ENCODE measurements at places on chromosomes 16 and 17. TPM values are rescaled to one million over a fixed set of nuclear protein-coding genes. Genes with fewer than 3 reads are reported as not detected.

TBC1D3E gene
- not detected for total RNA-seq

PRSS53 gene
- 5.0 TPM for total RNA-seq

ST6GALNAC2 gene
- 0.54 TPM for total RNA-seq

RHBDL1 gene
- total RNA-seq: 2.7 TPM

CHCT1 gene
- total RNA-seq: not detected

TPPP3 gene
- 7.3 TPM for total RNA-seq

FA2H gene
- total RNA-seq: 0.27 TPM

FLYWCH2 gene
- total RNA-seq: 21.8 TPM

USH1G gene
- not detected for total RNA-seq

STH gene
- 4.1 TPM for total RNA-seq

KRT9 gene
- not detected for total RNA-seq

DNA sequence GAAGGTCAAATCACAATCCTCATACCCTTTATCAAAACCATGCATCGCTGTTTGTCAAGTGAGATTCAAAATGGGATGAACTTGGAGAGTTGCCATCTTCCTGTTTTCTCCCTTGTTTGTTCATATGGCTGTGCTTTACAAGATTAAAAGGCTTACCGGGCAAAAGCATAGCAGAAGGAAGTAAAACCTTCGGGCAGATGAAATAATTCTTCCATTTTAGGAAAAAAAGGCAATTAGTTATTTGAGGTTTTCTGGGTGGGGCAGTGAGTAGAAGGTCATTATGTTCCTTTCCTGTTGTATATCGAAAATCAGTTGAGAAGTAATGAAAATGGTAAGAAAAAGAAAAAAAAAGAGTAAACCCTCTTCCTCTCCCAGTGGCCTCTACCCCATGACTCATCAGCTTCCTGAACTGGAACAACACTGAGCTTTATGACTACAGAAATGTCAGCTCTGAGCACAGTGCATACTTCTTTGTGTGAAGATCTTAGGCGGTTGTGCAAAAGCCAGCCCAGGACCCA lies 369.2 kb downstream of the CDH13 start:
- no peak for DNase-seq

DNA sequence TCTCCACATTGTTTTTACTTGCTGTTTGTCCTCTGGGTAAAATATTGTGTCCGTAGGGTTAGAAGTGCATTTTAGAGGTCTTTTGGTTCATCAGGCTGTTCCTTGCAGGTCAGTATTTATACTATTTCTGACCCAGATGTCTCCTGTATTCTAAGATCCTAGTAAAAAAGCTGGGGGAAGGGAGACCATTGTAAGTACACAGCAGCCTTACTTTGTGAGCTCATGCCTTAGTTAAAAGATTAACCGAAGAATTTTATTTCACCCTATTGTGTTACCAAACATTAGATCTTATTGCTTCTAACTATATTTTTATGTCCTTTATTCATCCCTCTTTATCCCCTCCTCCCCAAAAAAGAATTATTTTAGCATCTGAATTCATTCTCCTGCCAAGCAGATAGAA lies 444.1 kb upstream of the RBFOX1 start:
- DNase-seq: no peak

- DNase-seq: no peak
Measured at GRCh38 chr16:53219795-53220454, 165.1 kb downstream of the CHD9 start.

- no peak for DNase-seq
Measured at GRCh38 chr17:2701996-2702741, 9.4 kb downstream of the CLUH start.

GRCh38 chr17:43018008-43018853 lies 4.0 kb downstream of the VAT1 start:
- DNase-seq: peak; percentile 14

DNA sequence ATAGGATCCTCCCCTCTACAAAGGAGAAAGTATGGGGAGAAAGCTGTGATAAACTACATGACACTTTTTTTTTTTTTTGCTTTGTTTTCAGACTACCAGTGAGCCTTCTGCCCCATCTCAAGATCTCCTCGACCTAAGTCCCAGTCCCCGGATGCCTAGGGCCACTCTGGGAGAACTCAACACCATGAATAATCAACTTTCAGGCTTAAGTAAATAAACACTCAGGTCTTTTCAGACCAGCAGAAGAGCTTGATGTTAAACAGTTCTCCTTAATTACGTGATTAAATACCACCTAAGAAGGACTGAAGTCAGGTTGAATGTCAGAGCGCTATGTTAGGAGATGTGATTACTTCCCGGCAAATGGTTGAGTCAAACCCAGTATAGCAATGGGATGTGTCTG lies 31.4 kb downstream of the COX11 start:
- DNase-seq: no peak

DNA sequence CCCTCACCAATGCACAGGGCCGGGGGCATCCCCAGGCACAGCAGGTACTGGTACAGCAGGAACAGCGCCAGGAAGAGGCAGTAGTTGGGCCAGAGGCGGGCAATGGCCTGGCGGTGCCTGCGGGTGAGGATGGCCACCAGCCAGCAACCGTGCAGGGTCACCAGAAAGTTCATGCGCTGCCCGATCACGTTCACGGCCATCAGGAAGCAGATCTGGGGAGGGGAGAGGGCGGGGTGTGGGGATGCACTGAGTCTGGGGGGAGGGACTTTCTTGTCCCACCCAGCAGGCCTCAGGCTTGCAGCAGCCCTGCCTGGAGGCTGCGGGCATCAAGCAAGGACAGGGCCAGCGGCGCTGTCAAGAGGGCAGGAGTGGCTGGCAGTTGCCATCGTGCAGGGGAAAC lies 25.4 kb downstream of the CTU2 start:
- no peak for DNase-seq

DNA sequence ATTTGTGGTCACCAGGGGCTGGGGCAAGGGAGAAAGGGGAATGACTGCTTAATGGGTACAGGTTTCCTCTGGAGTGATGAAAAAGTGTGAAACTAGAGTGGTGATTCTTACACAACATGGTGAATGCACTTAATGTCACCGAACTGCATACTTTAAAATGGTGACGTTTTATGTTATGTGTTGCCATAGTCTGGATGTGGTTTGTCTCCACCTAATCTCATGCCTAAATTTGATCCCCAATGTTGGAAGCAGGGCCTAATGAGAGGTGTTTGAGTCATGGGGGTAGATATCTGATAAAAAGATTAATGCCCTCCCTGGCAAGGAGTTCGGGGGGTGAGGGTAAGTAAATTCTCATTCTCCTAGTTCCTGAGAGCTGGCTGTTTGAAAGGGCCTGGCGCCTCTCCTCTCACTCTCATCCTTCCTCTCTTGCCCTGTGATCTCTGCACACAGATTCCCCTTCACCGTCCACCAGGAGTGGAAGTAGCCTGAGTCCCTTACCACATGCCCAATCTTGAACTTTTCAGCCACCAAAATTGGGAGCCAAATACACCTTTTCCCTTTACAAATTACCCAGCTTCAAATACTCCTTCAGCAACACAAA lies 15.3 kb downstream of the XPO6 start:
- DNase-seq: no peak

DNA sequence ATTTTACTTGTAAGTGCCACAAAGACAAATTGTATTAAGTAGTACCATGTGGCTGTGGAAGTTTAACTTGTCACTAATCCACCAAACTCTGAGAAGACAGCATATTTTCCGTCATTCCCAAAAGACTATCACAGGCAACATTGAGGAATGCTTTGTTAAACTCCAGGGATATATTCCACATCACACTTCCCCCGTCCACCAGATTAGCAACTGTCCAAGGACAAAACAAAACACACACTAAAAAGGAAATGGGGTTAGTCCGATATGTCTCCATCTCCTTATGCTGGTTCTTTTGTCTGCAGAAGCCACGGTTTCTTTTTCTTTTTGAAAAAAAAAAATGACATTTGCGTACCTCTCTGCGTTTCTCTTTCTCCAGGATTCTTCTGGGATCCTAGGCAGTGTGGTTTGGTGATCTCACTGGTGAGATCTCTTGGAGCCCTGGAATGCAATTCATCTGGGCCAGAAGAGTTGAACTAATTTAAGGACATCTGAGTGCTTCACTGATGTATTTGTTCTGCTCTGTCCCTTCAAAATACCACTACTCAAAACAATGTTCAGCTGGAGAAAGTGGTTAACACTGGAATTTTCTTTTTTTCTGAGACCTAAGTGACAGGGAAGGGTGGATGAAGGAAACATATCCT lies 40.6 kb downstream of the PRKCB start:
- no peak for DNase-seq

DNA sequence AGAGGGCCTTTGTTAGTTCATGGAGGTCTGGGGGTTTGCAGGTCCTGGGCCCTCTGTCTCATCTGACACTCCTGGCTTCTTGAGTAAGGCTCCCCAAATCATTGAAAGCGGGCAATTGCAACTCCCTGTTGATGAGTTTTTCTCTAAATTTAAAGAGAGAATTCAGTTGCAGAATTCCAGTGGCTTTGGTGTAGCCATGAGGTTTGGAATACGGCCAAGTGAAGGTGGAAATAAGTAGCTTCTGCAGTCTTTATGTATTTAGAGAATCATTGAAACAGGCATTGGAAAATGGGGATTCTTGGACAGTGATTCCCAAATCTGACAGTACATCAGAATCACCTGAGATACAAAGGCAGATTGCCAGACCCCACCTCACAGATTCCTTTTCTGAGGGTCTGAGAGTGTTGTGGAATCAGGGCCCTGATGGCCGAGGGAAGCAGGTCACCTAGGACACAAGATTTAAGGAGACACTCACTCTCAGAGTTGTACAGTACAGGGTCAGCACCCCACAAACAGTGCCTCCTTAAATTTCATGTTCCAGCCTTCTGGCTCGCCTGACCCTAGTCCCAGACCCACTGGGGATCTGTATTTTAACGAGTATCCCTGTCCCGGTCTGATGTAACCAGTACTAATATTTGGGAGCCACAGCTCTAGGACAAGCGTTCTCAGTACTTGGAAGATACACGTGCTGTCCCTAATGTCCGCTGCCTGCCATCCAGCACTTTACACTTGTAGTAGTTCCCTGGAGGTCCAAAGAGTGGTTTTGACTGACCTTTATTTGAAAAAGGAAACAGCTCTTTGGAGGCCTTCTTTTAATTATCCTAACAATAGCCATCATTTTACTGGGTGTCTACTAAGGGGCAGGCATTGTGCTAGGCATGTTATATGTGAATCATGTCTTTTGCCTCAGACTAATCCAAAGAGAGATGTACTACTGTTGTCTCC lies 37.8 kb downstream of the YPEL2 start:
- DNase-seq: no peak

DNA sequence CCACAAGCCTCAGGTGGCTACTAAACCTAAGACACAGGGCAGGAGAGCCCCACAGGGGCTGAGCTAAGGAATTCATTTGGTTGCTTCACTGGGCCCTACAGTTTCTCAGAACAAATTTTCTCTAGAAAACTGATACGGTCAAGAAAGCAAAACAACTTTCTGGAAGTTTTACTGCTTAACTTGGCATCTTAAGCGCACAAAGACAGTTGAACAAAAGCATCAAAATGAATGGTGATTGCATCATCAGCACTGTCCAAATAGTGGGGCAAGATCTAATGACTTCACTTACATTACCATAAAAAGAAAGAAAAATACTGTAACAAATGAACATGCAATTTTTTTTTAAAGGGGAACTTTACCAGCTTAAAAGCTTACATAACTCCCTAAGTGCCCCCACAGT lies 47.6 kb downstream of the XPO6 start:
- no peak for DNase-seq

GRCh38 chr16:87559945-87560344 lies 42.4 kb upstream of the JPH3 start:
- DNase-seq: no peak

DNA sequence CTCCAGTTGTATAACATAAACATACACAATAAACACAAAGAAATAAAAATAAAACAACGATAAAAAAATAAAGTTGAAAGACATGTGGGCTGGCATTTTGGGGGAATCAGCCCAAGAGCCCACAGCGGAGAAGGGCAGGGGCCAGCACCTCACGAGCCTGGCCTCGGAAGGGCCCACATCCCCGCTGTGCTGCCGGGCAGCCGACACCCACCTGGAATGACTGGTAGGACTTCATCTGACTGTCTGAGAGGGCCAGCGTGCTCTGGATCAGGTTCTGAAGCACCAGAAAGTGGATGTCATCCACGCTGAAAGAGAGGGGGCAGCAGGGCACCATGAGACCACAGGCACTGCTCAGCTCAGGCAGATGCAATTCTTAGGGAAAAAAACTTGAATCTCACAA lies 73.5 kb downstream of the GTF3C1 start:
- no peak for DNase-seq

GRCh38 chr17:63716426-63716825 lies 16.5 kb upstream of the LIMD2 start:
- no peak for DNase-seq

- no peak for DNase-seq
Measured at GRCh38 chr17:50635982-50636803, 1.5 kb downstream of the ABCC3 start.

- DNase-seq: peak; percentile 69
Measured at GRCh38 chr17:33038740-33039139, 47.1 kb downstream of the SPACA3 start.

- DNase-seq: no peak
Measured at GRCh38 chr16:1525871-1526607, 7.4 kb upstream of the TMEM204 start.

DNA sequence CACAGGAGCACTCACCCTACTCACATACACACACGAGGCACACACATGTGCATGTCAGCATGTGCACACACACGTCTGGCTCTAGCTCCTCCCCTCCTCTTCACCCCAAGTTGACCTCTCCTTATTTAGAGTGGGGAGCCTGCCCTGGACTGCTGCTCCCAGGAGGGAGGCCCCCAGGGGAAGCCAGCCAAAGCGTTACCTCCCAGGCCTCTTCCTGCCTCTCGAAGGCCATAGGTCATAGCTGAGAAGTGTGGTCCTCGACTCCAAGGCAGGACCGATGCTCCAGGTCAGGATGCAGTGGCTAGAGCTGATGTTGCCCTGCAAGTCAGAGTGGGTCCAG lies 18.8 kb downstream of the POLR3K start:
- DNase-seq: no peak

GRCh38 chr17:47894498-47895346 lies 1.3 kb upstream of the SP2 start:
- DNase-seq: no peak

DNA sequence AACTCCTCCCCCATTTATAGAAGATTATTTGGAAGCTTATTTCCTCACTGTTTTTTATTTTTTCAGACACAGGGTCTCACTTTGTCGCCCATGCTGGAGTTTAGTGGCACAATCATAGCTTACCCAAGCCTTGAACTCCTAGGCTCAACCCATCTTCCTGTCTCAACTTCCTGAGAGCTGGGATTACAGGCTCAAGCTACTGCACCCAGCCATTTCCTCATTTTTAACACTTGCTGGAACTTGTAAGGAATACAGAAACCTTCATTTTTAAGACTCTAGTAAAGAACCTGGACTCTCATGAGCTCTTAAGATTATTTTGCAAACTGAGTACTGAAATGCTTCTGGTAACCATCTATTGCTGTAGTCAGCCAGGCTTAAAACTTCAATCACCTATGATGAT lies 29.9 kb downstream of the KANSL1 start:
- DNase-seq: no peak

- DNase-seq: no peak
Measured at GRCh38 chr16:84726669-84727467, 27.1 kb downstream of the USP10 start.

GRCh38 chr17:78641243-78641642 lies 64.0 kb upstream of the DNAH17 start:
- DNase-seq: no peak
